ENCODE measurements at places on chromosomes 16 and 17.
A peak's percentile ranks its signal among the peaks of the same experiment; 100 is the strongest.

- DNase-seq, result no peak
Measured at GRCh38 chr17:60039847-60040442, 38.8 kb downstream of the HEATR6 start.

- DNase-seq, result no peak
Measured at GRCh38 chr17:2634361-2634960, 41.0 kb downstream of the PAFAH1B1 start.

- DNase-seq, result no peak
Measured at GRCh38 chr16:77214411-77215138, 15.4 kb downstream of the SYCE1L start.

GRCh38 chr17:56975656-56976055 is 2.3 kb upstream of the SCPEP1 start:
- DNase-seq, result no peak

DNA sequence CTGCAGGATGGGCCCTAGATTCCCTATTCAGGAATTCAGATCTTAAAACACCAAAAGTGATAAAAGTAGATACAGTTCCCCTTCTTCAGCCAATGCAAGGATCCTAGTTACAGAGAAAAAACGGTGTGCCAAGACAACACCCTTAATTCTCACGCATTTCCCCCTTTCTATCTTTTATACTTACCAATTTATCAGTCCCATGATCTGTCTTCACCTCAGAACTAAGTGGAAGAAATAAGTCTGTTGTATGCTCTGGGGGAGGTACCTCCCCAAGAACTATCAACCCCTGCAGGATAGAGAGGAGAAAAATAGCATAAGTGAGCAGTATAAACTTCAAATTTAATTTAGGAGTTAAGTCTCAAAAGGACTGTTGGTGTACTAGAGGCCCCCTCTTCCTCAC is 83.2 kb downstream of the STH start:
- DNase-seq, result no peak

GRCh38 chr16:51119973-51120729 is 30.9 kb downstream of the SALL1 start:
- no peak for DNase-seq

DNA sequence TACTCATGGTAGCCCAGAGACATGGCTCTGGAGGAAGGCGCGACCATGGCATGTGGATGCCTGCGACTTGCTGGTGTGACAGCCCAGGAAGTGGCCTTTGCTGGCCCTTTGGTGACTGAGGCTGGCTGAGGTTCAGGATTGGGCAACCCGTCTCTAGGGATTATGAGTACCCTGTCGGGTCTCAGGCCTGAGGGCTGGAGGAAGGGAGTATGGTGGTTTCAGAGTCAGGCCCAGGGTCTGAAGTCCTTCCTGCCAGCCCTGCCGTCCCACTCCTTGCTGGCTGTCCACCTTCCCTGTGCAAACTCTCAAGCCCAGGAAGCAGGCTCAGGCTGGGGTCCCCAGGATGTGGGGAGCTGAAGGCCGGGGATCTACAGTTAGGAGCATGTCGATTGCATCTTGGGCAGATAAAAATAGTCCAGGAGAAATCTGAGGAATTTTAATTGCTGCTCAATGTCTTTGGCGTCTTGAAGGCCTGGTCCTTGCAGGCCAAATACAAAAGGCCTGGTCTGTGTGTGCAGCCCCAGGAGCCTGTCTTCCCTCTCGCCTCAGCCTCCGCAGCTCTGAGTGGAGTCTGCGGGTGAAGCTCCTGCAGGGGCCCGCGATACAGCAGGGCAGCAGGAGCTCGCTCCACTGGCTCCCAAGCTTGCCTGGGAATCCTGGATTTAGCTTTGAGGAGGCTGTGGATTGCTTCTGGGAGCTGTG is 52.5 kb downstream of the NKD1 start:
- DNase-seq, result no peak

GRCh38 chr17:79696610-79696982 is 34.1 kb upstream of the ENPP7 start:
- DNase-seq, result no peak

DNA sequence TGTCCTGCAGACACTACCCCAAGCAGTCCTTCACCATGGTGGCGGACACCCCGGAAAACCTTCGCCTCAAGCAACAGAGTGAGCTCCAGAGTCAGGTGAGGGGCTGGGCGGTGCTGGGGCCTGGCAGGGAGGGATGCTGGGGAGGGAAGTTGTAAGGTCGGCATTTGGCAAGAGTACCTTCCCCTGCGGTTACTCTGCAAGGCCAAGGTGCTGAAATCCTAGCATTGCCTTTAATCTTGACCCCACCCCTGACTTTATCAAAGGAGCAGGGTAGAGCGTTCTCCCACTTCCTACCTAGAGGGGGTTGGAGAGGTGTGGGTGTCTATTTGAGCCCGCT is 20.5 kb downstream of the LASP1 start:
- DNase-seq, result no peak

DNA sequence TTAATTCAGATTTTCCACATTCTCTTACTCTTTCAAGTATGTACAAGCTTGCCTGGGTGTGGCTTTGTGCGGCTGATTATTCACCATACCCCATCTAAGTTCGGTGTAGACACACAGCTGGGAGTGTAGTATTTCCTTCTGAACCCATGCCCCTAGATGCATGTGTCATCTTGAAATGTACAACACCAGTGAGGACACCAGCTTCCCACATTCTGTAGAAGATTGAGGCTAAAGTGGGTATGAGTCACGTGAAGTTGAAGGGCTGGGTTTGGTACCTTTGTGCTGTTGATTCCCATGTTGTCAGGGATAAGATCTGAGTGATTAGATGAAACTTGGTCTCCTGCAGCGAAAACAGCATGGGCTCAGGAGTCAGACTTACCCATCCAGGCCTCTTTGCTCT is 14.6 kb upstream of the DHX8 start:
- DNase-seq, result no peak

DNA sequence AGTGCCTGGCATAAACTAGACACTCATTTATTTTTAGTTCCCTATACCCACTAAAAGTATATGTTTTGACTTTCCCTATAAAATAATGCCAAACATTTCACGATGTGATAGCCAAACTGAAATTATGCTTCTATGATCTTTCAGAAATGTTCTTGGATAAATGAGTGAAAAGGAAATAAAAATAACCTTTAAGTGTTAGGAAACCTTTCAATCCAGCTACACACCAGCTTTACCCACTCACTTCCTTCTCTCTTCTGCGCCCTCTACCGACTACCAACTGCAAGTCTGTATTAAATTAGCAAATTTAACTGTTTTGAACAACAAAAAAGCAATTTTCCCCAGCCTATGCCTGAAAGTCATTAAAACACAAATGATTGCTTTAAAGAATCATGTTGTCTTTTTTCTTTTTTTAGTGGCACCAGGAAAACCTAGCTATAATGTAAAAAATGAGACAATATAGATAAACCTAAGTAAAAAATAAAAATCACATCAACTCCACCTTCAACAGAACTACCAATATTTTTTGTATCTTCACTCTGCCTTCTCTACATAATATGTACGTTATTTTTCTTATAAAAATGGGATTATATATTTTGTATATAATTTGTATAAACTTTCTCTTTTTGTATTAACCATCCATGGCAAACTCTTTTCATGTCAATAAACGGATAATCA is 13.2 kb upstream of the TMEM100 start:
- DNase-seq, result peak; percentile 93

- no peak for DNase-seq
Measured at GRCh38 chr17:11239379-11239970, 1.5 kb upstream of the SHISA6 start.

DNA sequence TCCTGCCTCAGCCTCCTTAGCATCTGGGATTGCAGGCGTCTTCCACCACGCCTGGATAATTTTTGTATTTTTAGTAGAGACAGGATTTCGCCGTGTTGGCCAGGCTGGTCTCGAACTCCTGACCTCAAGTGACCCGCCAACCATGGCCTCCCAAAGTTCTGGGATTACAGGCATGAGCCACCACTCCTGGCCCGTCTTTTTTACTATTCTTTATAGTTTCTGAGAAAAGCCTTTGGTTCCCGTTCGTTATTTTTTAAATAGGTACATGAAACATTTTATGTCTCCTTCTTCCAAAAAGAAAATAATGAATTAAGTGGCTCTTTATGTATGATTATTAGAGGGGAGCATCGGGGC is 570 bp upstream of the BCO1 start:
- DNase-seq, result no peak
